ENCODE measurements at places on chromosomes 6 and 20.

DNA sequence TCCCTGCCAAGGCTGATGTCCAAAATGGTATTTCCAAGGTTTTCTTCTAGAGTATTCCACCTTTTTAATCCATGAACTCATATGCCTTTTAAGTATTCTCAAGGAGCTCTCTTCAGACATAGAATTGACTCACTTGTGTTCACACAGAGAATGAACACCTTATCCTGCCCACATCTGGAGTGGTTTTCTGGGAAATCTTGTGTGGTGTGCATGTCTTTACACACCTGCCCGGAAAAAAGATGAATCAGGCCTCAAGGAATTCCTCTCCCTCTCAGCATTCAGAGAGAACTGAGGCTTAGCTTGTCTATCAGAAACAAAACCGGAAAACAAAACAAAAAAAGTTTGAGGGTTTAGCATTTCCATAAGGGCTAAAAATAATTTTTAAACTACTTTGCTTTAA is 148.8 kb downstream of the TFAP2A start:
- no peak for DNase-seq

GRCh38 chr6:13433709-13434121 is 53.7 kb downstream of the GFOD1 start:
- DNase-seq: no peak

- DNase-seq: no peak
Measured at GRCh38 chr20:2059411-2059810, 42.2 kb upstream of the STK35 start.

DNA sequence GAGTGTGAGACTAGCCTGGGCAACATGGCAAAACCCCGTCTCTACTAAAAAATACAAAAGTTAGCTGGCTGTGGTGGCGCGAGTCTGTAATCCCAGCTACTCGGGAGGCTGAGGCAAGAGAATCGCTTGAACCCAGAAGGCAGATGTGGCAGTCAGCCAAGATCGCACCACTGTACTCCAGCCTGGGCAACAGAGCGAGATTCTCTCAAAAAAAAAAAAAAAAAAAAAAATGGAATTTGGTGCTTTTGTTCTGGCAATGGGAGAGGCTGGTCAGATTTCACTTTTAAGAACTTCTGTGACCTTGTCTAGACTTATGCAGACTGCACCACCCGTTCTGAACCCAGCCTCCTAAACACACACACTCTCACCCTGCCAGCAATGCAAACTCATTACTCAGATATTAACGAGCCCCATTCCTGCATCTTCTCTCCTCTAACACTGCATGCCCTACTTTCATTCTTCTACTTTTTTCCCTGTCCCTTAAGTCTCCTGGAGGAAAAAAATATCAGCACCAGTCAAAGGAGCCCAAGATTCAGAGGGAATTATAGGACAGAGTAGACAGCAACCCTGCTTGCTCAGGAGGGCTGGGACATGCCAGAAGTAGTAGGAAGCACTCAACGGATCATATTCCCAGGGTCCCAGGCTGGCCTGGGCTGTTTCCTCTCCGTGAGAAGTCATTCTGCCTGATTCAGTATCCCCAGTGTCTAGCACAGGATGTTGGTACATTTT is 4.4 kb downstream of the MOCS1 start:
- DNase-seq: no peak

GRCh38 chr20:9087531-9088217 is 18.8 kb downstream of the PLCB4 start:
- no peak for DNase-seq

GRCh38 chr6:114260810-114261209 is 82.0 kb downstream of the HS3ST5 start:
- no peak for DNase-seq

- no peak for DNase-seq
Measured at GRCh38 chr20:41274152-41274551, 43.4 kb downstream of the ZHX3 start.

- no peak for DNase-seq
Measured at GRCh38 chr6:32184084-32184640, at the start of gene AGER. Gene AGER, minus strand, starts transcription at chr6:32184253. Its CDS starts 31 bp downstream, at chr6:32184222.

- DNase-seq: no peak
Measured at GRCh38 chr6:38935051-38935450, 113.5 kb upstream of the GLP1R start.

GRCh38 chr6:7282097-7282906 is 30.7 kb downstream of the SSR1 start:
- DNase-seq: no peak

DNA sequence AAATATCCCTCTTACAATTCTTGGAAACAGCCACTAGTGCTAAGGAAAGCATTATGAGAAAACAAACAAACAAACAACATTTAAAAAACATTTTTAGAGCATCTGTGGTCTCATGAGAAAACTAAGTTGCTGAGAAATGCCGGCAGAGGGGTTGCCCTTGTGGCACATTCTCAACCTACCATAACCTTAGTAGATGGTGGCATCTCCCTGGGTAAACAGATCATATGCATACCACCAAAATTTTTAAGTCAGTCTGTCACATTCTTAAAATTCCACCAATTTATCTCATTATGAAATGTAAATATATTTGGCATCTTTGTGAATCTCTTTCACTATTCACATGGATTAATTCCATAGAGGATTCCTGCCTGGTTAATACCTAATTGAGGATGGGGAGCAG is 575.7 kb upstream of the MARCKS start:
- DNase-seq: no peak

GRCh38 chr6:139538366-139538765 is 163.9 kb upstream of the CITED2 start:
- no peak for DNase-seq

GRCh38 chr20:46085179-46085851 is 4.4 kb downstream of the NCOA5 start:
- no peak for DNase-seq

DNA sequence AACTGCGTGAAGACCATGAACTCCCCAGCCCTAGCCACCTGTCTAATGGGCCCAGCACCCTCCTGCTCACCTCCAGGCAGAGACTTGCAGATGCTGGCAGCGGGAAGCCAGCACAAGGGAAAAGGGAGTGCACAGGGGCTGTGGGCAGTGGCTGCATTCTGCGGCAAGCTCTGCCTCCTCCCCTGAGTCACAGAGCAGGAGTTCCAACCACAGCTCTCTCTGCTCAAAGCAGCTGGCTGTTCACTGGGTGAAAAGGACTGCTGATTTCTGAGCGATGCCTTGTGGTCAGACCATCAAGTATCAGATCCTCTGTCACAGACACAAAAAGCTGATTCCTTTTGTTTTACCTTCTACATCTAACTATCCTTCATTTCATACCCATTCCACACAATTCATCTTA is 10.5 kb downstream of the NKX2-2 start:
- DNase-seq: peak; percentile 54

- DNase-seq: no peak
Measured at GRCh38 chr6:157223511-157223910, 99.8 kb downstream of the TMEM242 start.

DNA sequence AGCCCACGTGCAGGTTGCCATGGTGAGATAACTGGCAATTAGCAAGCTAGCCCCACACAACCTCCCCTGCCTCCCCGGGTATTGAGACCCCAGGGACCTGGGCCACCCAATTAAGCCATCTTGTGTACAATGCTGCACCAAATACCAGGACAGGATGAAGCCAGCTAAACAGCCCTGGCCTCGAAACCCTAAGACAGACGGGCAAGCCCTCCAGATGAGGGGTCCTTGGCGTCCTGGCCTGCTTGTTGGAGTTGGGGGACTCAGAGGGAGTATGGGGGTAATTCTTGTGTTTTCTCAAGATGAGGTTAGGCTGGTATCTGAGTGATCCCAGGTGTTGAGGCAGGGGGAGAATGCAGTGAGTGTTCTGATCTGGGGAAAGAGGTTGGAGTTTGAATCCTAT is 8.8 kb upstream of the MAPRE1 start:
- DNase-seq: no peak

DNA sequence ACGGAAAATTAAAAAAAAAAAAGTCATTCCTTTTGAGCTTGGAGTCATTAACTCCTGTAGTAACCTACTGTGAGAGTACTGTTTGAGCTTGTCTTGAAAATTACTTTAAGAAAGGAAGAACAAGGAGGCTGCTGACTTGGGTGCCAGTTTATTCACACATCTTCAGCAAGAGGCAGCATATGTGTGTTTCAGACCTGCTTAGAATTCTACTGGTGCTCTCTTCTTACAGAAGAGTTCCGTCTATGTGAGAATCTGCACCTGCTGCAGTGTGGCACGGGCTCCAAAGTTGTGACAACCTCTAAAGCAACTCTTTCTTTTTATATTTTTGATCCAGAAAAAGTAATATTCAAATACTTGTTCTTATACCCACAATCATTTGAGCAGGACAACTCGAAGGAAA is 117.4 kb upstream of the SOX4 start:
- DNase-seq: no peak

GRCh38 chr6:162337412-162337811 is 390.2 kb downstream of the PRKN start:
- no peak for DNase-seq

DNA sequence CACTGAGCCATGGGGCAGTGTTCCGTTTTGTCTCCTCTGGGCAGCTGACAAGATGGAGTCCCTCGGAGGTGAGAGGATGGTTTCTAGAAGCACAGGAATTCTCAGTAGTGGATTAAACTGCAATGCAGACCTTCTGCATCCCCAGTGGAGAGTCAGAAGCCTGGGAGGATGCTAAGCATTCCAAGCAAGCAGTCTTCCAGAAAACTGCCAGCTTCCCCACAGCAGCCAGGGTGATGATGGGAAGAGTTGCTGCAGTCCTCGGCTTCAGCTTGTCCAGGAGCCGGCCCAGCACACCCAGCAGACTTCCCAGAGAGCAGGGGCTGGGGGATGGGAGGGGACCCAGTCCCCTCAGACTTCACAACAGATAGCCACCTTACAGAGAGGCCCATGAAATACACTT is 163.6 kb downstream of the LY86 start:
- no peak for DNase-seq

DNA sequence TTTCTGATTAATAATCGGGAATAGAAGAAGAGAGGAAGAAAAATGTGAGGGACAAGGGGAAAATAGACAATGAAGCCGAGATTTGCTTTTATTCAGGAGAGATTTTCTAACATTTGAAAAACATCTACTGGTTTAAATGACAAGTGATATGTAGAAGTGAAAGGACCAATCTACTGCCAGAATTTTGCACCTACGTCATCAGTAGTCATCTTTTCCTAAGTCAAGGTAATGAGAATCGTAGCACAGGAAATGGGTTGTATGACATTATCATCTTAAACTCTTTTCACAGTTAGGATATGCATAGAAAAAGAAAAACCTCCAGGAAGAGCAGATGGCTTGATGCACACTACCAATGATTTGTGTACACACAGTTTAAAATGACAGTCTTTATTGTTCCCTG is 45.3 kb upstream of the RAB32 start:
- no peak for DNase-seq

GRCh38 chr6:135094403-135094821 is 39.8 kb upstream of the HBS1L start:
- no peak for DNase-seq

- no peak for DNase-seq
Measured at GRCh38 chr20:24732599-24732998, 216.5 kb upstream of the CST7 start.

GRCh38 chr6:44456070-44456965 is 68.8 kb downstream of the CDC5L start:
- DNase-seq: peak; percentile 45

DNA sequence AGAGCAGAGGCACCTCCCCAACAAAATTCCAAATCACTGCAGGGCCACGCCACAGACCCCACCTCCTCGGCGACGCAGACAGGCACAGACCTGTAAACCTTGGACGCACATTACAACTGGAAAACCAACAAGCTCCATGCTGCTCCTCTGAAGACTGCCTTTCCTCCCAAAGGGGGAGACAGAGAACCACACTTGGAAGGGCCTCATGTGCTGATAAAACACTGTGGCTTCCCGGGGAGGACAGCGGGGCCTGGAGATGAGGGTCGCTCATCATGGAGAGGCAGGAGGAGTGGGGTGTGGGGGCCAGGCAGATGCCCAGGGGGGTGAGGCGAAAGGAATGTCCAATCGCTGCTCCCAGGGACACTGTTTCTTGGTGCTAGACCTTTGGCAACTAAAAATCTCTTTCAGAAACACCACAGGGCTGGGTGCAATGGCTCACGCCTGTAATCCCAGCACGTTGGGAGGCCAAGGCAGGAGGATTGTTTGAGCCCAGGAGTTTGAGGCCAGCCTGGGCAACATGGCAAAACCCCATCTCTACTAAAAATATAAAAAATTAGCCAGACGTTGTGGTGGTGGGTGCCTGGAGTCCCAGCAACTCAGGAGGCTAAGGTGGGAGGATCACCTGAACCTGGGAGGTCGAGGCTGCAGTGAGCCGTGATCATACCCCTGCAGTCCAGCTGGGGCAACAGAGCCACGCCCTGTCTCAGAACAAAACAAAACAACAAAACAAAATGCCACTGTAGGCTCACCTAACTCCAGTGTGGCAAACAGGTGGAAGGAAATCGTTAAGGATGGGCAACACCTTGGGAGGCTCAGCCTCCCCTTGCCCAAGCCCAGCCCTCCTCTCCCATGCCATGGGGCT is 53.8 kb downstream of the ABHD12 start:
- no peak for DNase-seq

DNA sequence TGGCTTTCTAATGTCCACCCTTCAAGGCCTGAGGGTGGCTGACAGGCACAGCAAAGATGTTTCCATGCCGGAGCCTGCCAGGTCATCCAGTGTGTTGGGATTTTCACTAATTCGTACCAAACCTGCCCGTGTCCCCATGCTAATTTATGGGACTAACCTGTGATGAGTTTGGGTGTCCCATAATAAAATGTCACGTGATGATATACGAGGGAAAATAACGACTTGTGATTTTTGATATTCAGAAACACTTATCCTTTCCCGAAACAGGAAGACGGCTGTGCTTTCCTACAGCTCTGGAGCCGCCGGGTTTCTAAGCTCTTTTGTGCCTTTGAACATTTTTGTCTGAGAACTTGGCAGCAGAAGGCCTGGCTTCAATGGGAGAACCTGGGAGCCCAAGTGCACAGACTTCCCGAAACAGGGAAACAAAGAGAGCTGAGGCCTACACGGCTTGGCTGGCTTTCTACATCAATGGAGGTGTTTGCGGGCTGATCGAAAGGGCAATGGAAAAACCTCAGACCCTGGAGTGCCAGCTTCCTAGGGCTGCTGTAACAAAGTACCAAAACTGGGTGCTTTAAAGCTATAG is 171.9 kb upstream of the JARID2 start:
- no peak for DNase-seq

- DNase-seq: no peak
Measured at GRCh38 chr6:145147981-145148749, 587.2 kb downstream of the EPM2A start.

DNA sequence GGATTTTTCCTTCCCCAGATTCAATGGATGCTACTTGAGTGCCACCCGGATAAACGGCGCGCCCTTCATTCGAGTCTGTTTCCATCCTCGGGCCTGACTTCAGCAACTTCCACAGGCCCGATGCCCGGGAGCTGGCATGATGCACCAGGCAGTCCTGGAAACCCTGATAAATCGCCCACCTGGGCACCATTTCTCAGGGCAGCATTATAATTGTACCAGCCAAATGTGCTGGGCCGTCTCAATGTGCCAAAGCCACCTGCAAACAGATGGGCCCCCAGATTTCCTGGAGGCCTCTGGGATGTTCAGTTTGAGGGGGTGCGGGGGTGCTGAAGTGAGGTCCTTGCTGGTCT is 65.8 kb downstream of the NOL4L start:
- DNase-seq: no peak

Data from GM12891 (cell line).